GM18507 (cell line): ENCODE measurements at places on chromosomes 12 and 14.

- no peak for DNase-seq
Observed at GRCh38 chr12:73421832-73422231, 1115.8 kb upstream of the ATXN7L3B start.

DNA sequence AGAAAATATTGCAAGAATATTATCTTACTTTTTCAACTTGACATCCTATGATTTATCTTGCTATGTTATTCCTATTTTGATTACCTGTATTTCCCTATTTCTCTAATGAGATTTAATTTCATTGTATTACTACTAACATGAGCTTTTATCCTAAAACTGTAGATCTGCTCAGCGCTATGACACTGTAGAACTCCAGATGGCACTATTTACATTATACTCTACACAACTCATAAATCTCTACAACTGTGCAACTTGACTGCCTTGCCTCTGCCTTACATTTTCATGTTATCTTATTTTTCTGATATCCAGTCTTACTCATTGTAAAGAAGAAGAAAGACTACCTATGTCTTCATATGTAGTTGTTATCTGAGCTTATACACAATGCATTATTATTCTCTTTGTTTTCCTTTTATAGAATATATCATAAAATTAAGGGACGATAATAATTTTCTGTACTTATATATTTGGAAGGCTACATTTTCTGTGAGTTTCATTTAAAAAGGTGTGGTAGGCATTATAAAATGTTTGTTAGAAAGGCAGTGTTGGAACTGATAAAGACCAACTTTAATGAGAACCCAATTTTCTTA, 24.1 kb downstream of the NUP37 start:
- DNase-seq = no peak

GRCh38 chr12:57377103-57377840, 53.6 kb downstream of the R3HDM2 start:
- DNase-seq = no peak

DNA sequence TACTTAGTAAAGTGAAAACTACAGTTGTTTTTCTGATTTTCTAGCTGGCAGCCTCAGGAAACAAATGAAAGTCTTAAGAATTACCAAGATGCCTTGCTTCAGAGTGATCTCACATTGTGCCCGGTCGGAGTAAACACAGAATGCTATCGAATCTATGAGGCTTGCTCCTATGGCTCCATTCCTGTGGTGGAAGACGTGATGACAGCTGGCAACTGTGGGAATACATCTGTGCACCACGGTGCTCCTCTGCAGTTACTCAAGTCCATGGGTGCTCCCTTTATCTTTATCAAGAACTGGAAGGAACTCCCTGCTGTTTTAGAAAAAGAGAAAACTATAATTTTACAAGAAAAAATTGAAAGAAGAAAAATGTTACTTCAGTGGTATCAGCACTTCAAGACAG, 28.9 kb downstream of the RXYLT1 start:
- no peak for DNase-seq

- no peak for DNase-seq
Observed at GRCh38 chr14:94081386-94081820, 293 bp downstream of the IFI27L1 start.

GRCh38 chr14:104558231-104559027, 21.1 kb upstream of the C14orf180 start:
- DNase-seq = no peak

DNA sequence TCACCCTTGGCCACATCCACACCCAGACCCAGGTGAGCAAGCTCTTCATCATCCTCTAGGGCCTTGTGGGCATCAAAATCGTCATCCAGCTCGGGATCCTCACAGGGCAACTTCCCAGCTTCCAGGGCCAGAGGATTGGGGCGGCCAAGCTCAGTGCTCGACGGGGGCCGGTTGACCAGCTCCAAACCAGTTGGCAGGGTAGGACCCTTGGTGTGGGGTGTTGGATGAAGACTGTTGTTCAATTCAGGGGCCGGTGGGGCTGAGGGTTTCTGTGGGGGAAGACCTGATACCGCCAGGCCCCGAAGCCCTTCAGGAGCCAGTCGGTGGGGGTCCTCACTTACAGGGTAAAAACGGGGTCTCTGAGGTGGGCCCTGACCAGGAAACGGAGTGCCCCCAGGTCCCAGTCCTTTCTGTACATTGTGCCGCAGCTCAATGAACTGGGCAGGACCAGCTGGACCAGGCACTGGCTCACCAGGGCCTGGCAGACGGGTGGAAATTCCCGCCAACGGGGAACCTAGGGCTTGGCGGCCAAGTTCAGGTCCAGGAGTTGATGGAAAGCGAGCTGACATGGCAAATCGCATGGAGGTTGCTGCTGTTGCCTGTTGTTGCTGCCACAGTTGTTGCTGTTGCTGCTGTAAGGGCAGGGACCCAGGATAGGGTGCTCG, 19.8 kb upstream of the PRKAG1 start:
- no peak for DNase-seq

DNA sequence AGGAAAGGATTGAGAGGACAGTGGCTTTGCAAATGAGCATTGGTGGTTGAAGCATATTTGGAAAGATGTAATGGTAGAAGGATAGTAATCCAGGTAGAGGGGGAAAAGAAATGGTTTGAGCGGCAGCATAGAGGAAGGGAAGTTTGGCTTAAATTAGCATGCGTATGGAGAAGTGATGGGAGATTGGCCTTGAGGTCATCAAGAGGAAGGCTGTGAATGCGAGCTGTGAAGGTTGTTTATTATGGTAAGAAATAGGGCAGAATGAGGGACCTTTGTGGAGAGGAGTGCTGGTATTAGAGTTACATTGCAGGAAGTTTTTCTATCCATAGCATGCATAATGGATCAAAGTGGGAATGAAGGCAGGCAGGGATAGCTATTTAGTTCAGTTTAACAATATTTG, 162.1 kb downstream of the TMTC2 start:
- no peak for DNase-seq

DNA sequence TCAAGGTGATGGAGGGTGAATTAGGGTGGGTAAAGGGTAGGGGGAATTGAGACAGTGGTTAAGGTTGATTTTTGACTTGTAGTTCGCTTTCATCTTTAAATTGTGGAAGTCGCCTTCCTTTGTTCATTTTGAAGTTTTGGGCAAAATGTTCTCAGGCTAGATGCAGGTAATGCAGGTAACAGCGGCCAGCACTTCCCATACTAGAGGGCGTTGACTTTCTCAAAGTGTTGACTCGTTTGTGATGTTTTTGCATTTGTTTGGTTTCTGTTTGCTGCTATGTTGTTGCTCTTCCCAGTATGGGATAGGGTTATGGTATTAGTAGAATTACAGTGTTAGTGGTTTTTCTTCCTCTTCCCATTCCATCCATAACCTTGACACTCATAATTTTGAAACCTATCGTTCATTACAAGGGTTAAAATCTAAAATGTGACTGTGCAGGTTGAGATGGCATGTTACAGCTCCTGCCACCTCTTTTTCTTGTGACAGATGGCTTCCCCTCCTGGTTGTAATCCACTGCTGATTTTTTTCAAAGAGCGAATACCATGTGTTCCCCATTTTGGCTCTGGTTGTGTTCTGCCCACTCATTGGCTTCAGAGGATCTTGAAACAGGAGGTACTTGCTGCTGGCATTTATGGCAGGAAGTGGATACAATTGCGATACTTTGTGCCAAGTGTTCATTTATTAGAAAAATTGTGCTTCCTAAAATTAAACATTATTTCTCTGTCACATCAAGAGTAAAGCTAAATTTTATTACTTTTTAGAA, 57.1 kb downstream of the ERC1 start:
- DNase-seq = no peak

DNA sequence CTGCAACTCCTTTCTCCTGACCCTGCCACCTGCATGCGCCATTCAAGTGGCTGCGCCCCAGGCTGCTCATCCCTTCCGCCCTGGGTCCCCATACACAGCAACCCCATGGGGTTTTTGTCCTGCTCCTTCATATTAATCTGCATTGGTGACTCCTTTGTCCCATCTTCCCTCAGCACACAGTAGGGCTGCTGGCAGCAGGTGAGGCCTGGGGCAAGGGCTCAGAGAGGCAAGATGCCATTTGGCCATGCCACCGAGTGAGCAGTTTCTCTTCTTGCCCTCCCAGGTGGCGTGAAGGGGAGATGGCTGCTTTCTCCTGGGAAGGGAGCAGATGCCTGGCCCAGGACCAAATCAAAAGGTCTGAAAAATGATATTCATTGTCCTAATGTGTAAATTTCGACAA, 9.1 kb downstream of the RTL1 start:
- DNase-seq = no peak

GRCh38 chr14:29215853-29216252, 449.3 kb downstream of the FOXG1 start:
- DNase-seq = no peak

GRCh38 chr12:46530373-46531056, 157.9 kb upstream of the SLC38A2 start:
- no peak for DNase-seq

DNA sequence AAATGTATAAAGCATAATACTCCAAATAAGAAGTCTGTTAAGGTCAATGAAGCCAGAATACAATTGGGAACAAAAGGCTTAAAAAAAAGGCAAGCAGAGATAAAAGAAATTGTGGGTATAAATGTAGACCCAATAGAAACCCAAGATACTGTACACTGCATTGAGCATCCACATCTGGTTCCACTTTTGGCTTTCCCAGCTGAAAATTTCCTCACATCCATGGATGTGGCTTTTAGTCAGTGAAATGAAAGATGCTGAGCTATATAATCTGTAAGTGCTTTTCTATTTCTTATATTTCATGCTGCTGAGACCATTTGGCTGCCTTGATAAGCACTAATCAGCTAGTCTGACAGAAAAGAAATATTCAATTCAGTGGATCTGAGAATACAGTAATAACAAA, 83.5 kb downstream of the PTPRR start:
- no peak for DNase-seq

DNA sequence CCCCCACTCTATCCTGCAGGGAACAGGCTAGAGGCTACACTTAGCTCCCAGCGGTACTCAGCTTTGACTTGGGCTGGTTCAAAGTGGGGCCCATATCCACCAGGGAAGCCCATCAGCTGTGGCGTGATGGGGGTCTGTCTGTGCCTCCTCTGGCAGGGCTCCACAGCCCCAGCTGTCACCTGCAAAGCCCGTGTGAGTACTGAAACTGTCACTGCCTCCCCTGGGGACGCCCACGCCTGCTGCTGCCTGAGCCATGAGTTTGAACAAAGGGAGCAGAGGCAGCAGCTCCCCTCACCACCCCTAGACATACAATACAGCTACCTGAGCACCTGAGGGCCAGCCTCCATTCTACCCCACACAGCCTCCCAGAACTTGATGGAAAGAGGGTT, 5.0 kb downstream of the REM2 start:
- DNase-seq = peak; percentile 42

- DNase-seq = peak; percentile 45
Observed at GRCh38 chr14:96584199-96584906, 82.2 kb downstream of the PAPOLA start.
